Stimulated activated CD8-positive, alpha-beta memory T cell treated with anti-CD3 and anti-CD28 coated beads, Interleukin-15, amount 100 ng/mL, for 1 hour (primary cell): ENCODE measurements at places on chromosomes 3 and 15.

- no peak for DNase-seq
Measured at GRCh38 chr3:185726254-185726967, 98.4 kb downstream of the IGF2BP2 start.

DNA sequence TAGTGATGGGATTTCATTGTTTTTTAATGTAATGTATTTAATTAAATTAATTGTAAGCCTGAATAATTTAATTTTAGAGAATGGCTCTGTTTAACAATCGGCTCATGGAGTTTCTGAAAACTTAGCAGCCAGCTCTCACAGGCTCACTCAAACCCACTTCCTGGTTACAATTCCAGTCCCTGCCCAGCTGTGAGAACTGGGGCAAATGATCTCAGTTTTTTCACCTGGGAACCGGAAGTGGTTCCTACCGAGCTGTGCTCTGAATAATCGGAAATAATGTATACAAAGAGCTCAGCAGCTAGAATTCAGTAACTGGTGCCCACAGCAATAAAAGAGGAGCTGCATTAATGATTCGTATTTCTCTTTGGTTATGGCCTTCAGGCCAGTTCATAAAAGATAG, 244.3 kb upstream of the MCTP2 start:
- peak; percentile 2 for DNase-seq

DNA sequence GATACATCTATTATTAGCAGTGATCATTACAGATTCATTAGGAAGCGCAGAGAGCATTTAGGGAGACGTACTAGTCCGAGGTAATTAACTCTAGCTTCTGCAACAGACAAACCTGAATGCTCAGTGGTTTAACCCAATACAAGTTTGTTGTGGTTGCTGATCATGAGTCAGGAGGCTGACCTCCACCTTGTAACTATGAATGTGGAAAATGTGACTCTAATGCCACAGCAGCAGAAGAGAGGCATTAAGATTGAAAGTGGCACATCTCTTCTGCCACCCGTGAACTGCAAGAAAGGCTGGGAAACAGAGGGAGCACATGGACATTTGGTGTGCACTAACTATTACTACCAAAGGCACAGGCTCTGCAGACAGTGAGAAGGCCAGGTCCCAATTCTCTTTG, 71.2 kb upstream of the C3orf80 start:
- DNase-seq = no peak

- DNase-seq = no peak
Measured at GRCh38 chr3:194879991-194880939, 194.6 kb downstream of the FAM43A start.

- DNase-seq = no peak
Measured at GRCh38 chr3:27900316-27900715, 178.2 kb upstream of the EOMES start.

GRCh38 chr15:81000144-81000623, 539 bp upstream of the TLNRD1 start:
- no peak for DNase-seq

- DNase-seq = no peak
Measured at GRCh38 chr15:66253418-66254088, at the start of gene MEGF11. Gene MEGF11, minus strand, starts transcription at chr15:66253750. Its CDS starts 125,347 bp downstream, at chr15:66128403.

GRCh38 chr15:38873158-38873557, 308.5 kb upstream of the RASGRP1 start:
- DNase-seq = no peak

DNA sequence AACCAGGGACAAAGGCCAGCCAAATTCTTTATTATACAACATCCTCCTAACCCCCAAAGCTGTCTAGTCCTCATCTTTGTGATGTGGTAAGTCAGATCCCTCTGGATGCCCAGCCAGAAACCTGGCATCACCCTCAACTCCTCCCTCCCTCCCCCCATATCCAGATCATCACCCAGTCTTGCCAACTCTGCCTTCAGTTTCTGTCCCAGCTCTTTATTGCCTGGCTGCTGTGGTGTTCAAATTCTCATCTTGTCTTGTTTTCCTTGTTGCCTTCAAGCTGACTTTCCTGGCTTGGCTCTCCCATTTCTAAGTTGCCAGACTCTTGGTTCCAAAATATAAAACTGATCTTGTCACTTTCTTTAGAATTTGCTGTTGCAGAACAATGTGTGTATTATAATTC, 28.6 kb downstream of the MAP2K1 start:
- no peak for DNase-seq

GRCh38 chr15:71811752-71812735, 1.7 kb downstream of the NR2E3 start:
- DNase-seq = no peak
